SK-N-SH (cell line): ENCODE measurements at places on chromosomes 3 and 15. TPM values are rescaled to one million over a fixed set of nuclear protein-coding genes. Genes with fewer than 3 reads are reported as not detected.

FILIP1L gene
- polyA plus RNA-seq = 26.8 and 35.9 TPM in 2 replicates

DNA sequence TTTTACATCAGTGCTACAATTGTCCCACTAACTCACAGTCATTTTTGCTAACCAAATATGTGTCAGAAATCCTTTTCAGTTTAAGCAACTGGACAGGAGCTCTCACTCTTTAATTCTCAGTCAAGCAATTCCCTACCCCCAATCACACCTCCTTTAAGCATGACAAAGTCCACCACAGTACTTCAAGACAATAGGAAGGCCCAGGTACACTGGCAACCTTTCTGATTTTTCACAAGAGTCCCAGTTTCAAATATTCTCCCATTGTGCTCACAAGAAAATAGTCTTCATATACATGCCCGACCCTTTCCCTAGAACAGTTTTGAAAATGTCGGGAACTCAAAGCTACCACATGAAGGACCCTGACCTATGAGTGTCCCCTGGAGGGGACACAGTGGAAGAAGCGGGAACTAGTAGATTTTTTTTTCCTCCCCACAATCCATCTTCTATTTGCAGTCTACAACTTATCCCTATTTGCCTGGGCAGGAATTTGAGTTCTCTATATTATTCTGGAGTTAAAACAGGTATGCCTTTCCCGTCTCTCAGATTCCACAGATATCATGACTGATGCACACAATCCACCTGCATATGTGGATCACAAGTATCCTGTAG is 413.5 kb downstream of the TIGIT start:
- peaks cover 10% of the 10 kb centered on the region; the same call in 1 of the 2 replicates for H3K4me1 ChIP-seq
- H3K27me3 ChIP-seq = no peaks in the 10 kb centered on the region
- H3K36me3 ChIP-seq = no peaks in the 10 kb centered on the region; the same call in 1 of the 2 replicates
- no peak for DNase-seq
- no peak overlapping the region for H3K4me3 ChIP-seq

- no peaks in the 10 kb centered on the region; the same call in 1 of the 2 replicates for H3K27me3 ChIP-seq
- H3K27ac ChIP-seq = no peak within 1 kb of the TSS
- H3K36me3 ChIP-seq = no peaks in the 10 kb centered on the region
- peak; percentile 52 for DNase-seq
Observed at GRCh38 chr15:53759411-53759931, at the start of gene WDR72. TSS of gene WDR72 (minus strand) at chr15:53759663. CDS start at chr15:53733149, 26,514 bp downstream.

DNA sequence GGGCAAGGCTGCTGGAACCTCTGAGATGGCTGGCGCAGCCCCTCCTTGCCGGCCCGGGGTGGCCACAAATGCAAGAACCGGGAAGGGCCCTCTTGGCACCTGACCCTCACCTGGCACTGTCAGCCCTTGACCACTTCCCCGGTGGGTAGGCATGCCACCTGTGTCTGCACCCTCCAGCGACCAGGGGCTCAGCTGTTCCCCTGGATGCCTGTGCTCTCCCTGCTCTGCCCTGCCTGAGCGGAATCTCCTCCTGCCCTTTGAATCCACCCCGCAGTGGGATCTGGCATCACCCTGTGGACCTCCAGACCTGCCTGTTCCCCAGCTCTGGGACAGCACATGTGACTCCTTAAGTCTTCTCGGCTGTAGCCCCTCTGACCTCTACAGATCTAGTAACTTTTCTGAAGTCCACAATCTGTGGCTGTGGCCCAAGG is 26.1 kb upstream of the FGD5 start:
- H3K27me3 ChIP-seq = no peaks in the 10 kb centered on the region
- DNase-seq = no peak
- no peak overlapping the region for H3K4me3 ChIP-seq
- H3K36me3 ChIP-seq = no peaks in the 10 kb centered on the region
- H3K4me1 ChIP-seq = peaks cover 4% of the 10 kb centered on the region; the same call in 1 of the 2 replicates

DNA sequence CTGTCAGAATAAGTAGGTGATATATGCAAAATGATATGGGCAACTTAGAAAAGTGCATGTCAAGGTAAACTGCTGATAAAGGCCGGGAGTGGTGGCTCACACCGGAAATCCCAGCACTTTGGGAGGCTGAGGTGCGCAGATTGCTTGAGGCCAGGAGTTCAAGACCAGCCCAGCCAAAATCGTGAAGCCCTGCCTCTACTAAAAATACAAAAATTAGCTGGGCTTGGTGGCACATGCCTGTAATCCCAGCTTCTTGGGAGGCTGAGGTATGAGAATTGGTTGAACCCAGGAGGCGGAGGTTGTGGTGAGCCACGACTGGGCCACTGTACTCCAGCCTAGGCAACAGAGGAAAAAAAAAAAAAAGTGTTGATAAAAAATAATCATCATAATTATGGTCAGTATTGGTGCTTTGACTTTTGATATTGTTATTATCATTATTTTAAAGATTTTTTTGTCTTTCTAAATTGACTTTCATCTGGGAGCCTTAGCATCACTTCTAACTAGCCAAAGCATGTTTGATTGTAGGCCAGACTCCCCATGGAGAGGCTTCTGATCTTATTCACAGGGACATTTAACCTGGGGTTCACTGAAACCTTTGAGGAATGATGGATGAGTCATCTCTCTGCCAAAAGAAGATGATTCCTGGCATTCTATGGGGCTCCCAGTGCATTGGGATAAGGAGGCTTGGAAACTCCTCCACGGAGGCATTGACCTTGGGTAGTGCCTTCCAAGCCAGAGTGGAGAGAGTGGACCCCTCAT is 5.6 kb downstream of the ZBTB38 start:
- 0 out of 2 replicates have a peak, but pooled peaks cover 6% of the 10 kb centered on the region for H3K4me1 ChIP-seq
- no peak for DNase-seq
- H3K36me3 ChIP-seq = no peaks in the 10 kb centered on the region; the same call in 1 of the 2 replicates
- H3K4me3 ChIP-seq = no peak overlapping the region
- H3K27me3 ChIP-seq = no peaks in the 10 kb centered on the region

GRCh38 chr15:39582977-39583595 is 2.2 kb downstream of the THBS1 start:
- peak overlapping the region; percentile 94 for H3K27ac ChIP-seq
- peak overlapping the region; percentile 72 for H3K4me3 ChIP-seq
- peaks cover 8% of the 10 kb centered on the region; the same call in 1 of the 2 replicates for H3K4me1 ChIP-seq
- no peak for DNase-seq

DNA sequence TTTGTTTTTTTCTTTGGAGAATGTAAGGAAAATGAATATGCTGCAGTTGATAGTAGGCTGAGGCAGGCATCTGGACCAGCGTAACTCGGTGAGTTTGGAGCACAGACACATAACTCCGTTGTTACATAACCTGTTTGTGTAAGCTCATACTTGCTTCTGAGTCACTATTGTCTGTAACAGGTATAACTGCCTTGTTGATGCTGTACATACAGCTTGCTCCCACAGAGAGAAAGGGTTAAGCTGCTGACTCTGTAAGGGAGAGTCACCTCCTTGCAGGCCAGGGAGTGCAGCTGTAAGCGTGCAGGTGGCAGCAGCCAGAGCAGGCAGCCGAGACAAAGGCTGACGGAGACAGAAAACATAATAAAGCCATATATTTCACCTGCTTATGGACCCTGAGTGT is 20.4 kb downstream of the RETNLB start:
- no peaks in the 10 kb centered on the region; the same call in 1 of the 2 replicates for H3K27me3 ChIP-seq
- H3K36me3 ChIP-seq = no peaks in the 10 kb centered on the region
- no peak overlapping the region for H3K27ac ChIP-seq
- no peak overlapping the region for H3K4me3 ChIP-seq
- no peak for DNase-seq

DNAH1 gene
- 5.1 and 6.7 TPM in 2 replicates for polyA plus RNA-seq

DNA sequence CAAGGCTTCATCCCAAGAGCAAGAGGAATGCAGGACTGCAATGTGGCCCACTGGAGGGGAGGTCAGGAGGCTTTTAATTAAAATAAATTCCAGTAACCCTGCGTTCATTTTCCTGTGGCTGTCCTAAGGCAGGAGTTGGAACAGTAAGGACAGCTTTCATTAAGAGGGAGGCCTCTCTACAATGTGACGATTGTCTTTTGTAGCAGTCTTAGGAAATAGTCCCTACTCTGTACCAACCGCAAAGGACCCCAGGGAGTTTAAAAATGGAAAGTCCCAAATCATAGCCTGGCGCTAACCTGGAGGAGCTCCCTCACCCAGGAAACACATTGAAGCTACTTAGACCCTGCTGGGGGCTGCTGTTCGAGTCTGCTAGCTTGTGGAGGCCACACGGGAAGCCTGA is 62.8 kb downstream of the SYNM start:
- no peak overlapping the region for H3K27ac ChIP-seq
- DNase-seq = no peak
- no peaks in the 10 kb centered on the region for H3K27me3 ChIP-seq

CCR8 gene
- polyA plus RNA-seq = not detected in 2 replicates

DNA sequence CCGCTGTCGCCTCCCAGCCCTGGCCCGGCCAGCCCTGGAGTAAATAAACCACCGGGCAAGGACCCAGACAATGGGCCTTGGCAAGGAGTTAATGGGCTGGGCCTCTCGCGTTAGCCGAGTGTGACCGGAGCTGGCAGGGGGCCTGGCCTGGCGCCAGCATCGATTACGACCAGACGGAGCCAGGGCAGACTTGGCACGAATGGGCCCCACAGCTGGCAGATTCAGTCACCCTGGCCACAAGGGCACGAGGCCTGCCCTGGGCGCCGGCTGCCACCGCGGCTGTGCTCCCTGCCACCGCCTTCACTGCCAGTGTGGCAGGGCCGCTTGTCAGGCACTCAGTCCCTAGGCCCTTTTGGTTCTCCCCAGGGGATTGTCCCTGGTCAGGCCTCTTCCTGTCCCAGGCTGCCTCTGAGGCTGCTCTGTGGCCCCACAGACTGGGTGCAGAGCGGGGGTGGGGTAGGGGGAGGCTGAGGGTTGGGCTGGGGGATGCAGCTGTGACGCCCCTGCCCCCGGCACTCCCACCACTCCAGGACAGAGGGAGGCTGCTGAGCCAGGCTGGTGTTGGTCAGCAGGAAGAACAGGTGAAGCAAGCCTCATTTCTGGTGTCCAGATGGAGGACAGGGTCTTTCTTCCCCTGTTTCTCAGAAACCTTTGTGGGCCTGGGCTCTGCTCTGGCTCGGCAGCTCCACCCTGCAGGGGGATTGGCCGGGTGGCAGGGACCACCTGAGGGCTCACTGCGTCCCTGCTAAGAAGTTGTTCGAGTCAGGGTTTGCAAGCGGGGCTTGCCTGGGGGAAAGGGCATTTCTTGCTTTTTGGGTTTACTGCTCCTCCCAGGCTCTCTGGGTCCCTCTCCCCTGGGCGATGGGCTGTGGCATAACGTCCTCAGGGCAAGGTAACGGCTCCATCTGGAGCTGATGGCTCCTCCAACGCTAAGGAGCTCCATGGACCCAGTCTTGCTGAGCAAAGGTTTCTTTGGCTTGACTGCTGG is 30.5 kb upstream of the SRP14 start:
- no peaks in the 10 kb centered on the region for H3K36me3 ChIP-seq
- DNase-seq = peak; percentile 98
- H3K27ac ChIP-seq = peak overlapping the region; percentile 93
- H3K4me3 ChIP-seq = no peak overlapping the region
- H3K4me1 ChIP-seq = peaks cover 7% of the 10 kb centered on the region
- H3K27me3 ChIP-seq = no peaks in the 10 kb centered on the region

- H3K4me1 ChIP-seq = peaks cover 20% of the 10 kb centered on the region
- H3K27ac ChIP-seq = peak overlapping the region; percentile 65
- no peak for DNase-seq
- H3K4me3 ChIP-seq = no peak overlapping the region
Observed at GRCh38 chr3:37162501-37163245, 11.7 kb downstream of the LRRFIP2 start.

DNA sequence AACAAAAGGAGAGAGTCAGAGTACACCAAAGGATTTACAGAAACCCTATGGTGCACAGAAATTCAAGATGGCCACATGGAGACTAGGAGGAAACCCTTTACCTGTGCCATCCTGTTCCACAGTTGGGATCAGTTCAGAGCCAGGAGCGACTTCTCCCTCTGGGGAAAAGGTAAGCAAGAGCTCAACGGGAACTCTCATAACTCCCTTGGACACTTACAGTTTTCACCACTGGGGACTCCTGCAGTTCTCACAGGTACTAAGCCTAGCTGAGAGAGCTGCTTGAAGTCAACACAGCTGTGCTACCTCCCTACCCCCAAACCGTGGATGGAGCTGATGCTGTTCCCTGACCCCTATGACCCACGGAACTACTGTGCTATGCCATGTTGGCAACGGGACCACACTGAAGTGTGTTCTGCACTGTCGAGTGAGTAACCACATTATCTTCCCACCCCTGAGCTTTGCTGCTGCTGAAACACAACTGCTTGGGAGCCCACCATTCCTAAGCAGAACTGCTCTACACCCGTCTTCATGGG is 606.8 kb downstream of the GBE1 start:
- no peak for DNase-seq
- H3K27ac ChIP-seq = no peak overlapping the region
- no peaks in the 10 kb centered on the region for H3K36me3 ChIP-seq
- H3K4me3 ChIP-seq = no peak overlapping the region
- H3K27me3 ChIP-seq = no peaks in the 10 kb centered on the region
- no peaks in the 10 kb centered on the region for H3K4me1 ChIP-seq

- no peaks in the 10 kb centered on the region for H3K4me1 ChIP-seq
- no peaks in the 10 kb centered on the region for H3K36me3 ChIP-seq
- H3K27me3 ChIP-seq = 0 out of 2 replicates have a peak, but pooled peaks cover 3% of the 10 kb centered on the region
- DNase-seq = no peak
- H3K4me3 ChIP-seq = no peak overlapping the region
- no peak overlapping the region for H3K27ac ChIP-seq
Observed at GRCh38 chr3:14616606-14617507, 34.7 kb upstream of the CCDC174 start.

DNA sequence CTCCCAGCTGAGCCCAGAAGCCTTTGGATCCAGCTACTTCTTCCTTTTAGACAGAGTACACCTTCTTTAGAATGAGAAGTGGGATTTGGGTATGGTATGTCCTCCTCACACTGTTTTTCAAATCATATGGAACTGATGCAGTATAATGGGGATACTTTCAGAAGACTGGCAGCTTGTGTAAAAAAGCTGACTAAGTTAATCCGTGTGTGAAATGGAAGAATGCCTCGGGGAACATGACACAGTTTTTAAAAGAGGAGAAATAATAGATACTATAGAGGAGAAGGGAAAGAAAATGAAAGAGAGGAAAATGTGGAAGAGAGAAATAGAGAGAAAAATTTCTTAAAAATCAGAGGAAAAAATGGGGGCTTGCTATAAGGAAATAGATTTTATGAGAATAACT is 47.7 kb downstream of the TUSC7 start:
- no peak for DNase-seq
- H3K4me3 ChIP-seq = no peak overlapping the region
- H3K27ac ChIP-seq = no peak overlapping the region
- H3K36me3 ChIP-seq = no peaks in the 10 kb centered on the region

- no peak overlapping the region for H3K27ac ChIP-seq
- DNase-seq = no peak
- H3K4me3 ChIP-seq = no peak overlapping the region
- H3K36me3 ChIP-seq = no peaks in the 10 kb centered on the region
Observed at GRCh38 chr3:38313263-38313662, 31.2 kb downstream of the SLC22A14 start.

GRCh38 chr15:65259367-65259797 is 27.3 kb downstream of the PARP16 start:
- no peaks in the 10 kb centered on the region for H3K27me3 ChIP-seq
- H3K4me3 ChIP-seq = no peak overlapping the region
- peaks cover 2% of the 10 kb centered on the region; the same call in 1 of the 2 replicates for H3K4me1 ChIP-seq
- no peaks in the 10 kb centered on the region for H3K36me3 ChIP-seq
- H3K27ac ChIP-seq = no peak overlapping the region

ALDH1A3 gene
- polyA plus RNA-seq = 3.1 and 4.4 TPM in 2 replicates

RASA2 gene
- polyA plus RNA-seq = 2.4 and 3.1 TPM in 2 replicates
